ENCODE measurements at places on chromosomes 16 and 17.

DNA sequence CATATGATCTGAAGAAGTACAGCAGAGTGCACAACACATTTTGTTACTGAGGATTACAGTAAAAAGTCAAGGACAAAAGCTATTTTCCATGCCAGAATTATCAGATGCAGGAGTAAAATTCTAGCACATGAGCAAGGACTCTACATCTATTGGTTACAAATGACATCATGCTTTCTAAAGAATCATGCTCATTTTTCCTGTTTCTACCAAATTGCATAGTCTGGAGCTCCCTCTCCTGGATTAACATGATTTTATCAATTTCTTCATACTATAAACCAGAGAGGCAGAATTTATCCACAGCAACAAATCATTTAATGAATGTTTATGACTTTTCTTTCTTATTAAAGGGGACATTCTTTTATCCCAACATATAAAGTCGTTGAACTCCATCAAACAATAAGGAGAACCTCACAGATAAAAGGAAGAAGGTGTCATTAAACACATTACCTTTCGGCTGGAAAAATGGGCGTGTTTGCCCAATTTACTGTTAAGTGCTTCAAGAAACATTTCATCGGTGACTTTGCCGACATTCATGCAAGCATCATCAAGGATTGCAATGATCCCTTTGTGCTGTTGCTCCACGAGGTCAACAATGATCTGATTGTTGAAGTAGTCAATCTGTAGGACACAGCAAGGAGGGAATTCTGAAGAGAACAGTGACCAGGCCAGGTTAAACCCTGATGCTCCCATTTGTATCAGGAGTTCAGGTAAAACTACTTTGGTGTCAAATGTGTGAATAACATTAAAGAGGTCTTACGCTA lies 121.7 kb downstream of the MYO1D start:
- no peak for DNase-seq

- DNase-seq: no peak
Measured at GRCh38 chr16:22322741-22323140, 25.5 kb downstream of the POLR3E start.

- DNase-seq: peak; percentile 41
Measured at GRCh38 chr16:85416228-85417109, 196.7 kb upstream of the GSE1 start.

GRCh38 chr16:30996324-30996984 lies 11.4 kb downstream of the HSD3B7 start:
- DNase-seq: no peak

DNA sequence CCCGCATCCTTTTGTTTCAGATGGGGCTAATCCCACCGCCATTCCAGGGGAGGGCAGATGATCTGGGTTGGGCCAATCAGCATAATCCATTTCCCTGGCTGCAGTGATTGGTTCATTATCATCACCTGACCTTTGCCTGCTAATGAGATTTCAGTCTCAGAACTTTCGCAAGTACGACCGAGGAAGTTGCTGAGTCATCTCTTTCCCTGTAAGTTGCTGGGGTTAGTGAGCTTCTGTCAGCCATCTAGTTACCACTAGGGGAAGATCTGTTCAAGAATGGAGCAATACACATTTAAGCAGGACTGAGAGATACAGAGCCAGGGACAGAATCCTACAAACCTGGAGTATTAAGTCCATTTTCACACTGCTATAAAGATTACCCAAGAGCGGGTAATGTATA lies 65.3 kb upstream of the NUDT7 start:
- no peak for DNase-seq

GRCh38 chr17:35603674-35604073 lies 16.6 kb downstream of the AP2B1 start:
- DNase-seq: no peak

GRCh38 chr17:12568358-12569251 lies 97.1 kb upstream of the MYOCD start:
- no peak for DNase-seq

- DNase-seq: no peak
Measured at GRCh38 chr17:73639932-73640331, 4.3 kb downstream of the SDK2 start.

GRCh38 chr16:7638306-7638705 lies 305.7 kb downstream of the RBFOX1 start:
- DNase-seq: no peak

DNA sequence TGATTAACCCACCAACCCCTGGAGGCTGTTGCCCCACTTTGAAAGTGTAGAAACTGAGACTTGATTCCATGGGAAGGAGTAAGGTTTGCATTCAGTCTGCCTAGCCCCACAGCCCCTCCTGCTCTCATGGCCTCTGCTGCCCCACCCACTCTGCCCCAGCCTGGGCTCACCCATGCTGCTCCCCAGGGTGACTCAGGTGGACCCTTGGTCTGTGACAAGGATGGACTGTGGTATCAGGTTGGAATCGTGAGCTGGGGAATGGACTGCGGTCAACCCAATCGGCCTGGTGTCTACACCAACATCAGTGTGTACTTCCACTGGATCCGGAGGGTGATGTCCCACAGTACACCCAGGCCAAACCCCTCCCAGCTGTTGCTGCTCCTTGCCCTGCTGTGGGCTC lies 6.5 kb downstream of the PRSS41 start:
- no peak for DNase-seq

DNA sequence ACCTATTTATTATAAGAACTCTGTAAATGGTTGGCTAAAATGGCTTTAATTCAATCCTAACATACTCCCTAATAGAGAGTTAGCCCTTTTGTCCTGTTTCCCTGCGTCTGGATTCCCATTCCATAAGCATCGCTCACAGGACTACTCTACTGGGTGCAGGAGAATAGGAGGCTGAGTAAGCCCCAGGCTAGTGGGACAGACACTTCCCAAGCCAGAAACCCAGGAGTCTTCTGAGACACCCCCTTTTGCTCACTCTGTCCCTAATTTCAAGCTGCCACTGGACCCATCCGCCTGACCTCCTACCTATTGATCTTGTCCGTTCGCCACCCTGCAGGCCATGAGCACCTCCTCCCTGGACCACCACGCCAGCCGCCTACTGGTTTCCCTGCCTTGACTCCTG lies 16.7 kb upstream of the TOB1 start:
- DNase-seq: no peak

GRCh38 chr17:64938925-64939474 lies 19.7 kb upstream of the LRRC37A3 start:
- peak; percentile 34 for DNase-seq

- DNase-seq: no peak
Measured at GRCh38 chr17:72631568-72631948, 460.9 kb downstream of the SLC39A11 start.

DNA sequence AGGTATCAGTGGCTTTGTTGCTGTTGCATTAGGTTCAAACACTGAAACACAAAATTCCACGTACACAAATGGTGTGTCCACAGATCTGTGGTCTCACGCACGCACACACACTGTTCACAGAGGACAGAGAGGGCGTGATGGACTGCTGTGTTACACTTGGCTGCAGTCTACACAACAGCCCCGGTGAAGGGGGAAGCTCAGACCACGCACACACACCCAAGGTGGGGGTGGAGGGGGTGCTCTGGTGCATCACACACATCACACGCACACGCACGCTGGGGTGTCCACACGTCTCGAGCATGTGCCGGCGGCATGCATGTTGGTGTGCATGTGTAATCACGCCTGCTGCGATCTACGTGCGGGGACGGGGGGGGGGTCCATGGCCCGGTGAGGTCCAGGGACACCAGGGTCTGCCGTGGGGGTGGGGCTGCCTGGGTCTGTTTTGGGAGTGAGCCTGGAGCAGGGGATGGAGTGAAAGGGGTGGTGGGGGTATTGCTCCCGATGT lies 7.3 kb downstream of the HSD3B7 start:
- no peak for DNase-seq

DNA sequence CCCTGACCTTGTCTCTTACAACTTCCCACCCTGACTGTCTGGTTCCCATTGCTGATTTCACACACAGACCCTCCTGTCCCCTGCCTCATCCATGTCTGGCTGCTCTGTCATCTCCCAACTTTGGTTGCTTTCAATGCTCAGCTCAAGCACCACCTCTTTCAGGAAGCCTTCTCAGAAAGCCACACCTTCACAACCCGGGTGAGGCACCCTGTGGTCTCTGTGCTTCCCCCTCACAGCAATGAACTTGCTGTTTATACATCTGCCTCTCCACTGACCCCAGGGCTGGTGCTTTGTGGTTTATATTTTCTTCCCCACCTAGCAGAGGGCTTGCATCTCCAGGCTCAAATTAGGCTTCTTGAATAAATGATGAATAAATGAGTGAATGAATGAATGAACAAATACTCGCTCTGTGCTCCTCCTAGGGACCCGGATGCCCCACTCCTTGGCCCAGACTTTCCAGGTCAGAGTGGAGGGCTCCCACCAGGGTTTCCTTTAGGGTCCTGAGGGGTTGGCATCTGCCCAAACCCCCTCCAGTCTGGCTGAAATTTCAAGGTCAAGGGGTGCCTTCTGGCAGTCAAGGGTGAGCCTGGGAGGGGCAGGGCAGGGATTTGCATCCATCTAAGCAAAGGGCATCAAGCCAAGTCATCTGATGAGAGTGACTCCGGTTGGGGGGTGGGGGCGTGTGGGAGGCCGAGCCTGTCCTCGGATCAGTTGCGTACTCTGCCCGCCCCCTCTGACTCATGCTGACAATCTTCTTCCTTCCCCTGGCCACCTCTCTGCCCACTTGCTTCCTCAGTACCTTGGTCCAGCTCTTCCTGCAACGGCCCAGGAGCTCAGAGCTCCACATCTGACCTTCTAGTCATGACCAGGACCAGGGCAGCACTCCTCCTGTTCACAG lies at the start of gene ITGAX:
TSS of gene ITGAX (plus strand) at position 783 of the 898 bp plus-strand sequence. CDS start at position 862, 79 bp downstream.
- DNase-seq: peak; percentile 26

DNA sequence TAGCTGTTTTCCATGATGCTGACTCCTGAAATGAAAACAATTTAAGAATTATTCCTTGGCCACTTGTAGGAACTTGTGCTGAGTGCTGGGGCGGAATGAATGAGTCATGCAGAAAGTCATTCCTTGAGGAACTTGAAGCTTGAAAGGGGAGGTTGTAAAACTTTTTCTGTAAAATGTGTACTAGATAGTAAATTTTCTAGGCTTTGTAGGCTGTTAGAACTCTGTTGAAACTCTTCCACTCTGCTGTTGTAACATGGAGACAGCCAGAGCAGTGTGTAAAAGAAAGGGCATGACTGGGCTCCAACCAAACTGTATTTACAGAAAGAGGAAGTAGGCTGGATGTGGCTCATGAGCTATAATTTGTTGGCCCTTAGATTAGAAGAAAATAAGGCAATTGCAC lies 46.1 kb downstream of the ABCA8 start:
- DNase-seq: no peak

DNA sequence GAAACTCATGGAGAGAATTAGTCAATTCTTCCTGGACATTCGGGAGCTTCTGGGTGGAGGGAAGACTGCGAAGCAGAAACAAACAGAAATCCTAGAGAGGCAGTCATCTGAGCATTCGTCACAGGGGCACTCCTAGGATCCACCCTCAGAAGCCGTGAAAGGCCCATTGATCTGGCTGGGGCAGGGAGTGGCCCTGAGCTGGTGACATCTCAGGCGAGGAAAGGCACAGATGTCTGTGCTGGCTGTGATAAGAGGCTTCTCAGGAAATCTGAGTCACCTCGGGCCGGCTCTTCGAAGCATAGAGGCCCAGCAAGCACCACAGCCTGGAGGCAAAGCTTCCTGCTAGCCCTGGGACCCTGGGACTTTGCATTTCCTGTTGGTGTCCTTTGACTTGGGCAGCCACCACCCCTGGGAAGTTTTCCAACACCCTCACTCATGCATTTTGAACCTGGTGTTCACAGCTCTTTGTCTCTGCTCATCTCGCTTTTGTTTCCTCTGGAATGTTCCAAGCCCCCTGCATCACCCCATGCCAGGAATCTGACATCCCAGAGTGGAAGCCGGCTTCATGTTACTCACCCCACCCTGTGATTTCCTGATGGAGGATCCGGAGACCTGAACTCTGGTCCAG lies 23.3 kb upstream of the CDRT4 start:
- no peak for DNase-seq

DNA sequence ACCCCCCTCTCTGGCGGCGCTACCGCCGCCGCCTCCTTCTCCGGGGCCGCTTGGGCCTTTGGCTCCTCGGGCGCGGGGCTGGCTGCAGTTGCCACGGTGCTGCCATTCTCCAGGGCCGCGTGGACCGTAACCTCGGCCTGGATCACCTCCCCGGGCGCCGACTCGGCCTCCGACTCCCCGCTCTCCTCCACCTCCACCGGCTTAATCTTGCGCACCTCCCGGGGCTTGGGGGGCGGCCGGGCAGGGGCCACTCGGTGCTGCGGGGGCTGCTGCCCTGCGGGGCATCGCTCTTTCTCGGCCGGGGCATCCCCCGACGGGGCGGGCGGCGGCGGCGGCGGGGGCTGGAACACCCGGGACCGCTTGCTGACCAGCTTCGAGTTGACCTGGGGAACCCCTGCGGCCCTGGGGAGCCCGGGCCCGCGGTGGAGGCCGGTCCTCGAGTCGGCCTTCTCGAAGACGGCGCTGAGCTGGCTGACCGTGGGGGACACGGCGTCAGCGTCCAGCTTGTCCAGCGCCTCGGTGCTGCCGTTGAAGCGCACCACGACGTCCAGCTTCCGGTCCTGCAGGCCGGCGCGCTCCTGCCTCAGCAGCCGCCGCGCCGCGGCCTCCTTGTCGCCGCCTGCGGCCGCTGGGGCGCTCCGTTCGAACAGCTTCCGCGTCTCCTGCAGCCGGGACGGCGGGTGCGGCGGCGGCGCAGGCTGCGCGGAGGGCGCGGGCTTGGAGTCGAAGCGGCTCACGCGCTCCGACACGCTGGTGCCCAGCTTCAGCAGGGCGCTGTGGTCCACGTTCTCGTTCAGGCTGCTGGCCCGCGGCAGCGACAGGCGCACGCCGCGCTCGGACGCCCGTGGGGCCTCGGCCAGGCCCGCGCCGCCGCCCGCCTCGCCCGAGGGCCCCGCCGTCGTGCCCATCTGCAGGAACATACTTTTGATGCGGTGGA lies 792 bp downstream of the PPP1R9B start:
- no peak for DNase-seq

GRCh38 chr17:38507436-38507835 lies 79.2 kb downstream of the ARHGAP23 start:
- DNase-seq: no peak

- no peak for DNase-seq
Measured at GRCh38 chr16:24511174-24511573, 28.2 kb upstream of the RBBP6 start.

DNA sequence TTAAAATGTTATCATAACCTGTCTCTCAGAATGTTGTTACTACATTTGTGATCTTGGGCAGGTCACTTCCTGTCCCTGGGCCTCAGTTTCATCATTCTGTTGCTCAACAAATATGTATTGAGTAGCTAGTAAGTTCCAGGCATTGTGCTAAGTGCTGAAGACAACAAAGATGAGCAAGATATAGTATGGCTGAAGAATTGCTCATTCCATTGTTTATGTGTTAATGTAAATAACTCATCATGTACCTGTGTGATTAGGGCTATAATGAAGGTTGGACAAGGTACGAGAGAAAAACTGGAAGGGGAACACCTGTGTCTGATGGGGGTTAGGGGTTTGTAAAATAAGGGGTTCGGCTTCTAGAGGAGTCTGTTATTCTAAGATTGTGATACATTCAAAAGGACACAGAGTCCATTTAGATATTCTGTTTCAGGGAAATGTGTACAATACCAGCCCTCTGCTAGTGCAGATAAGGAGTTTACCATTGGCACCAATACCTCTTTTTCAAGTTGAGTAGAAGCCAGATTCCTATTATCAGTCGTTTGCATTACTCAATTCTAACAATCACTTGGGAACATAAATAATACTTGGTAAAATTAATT lies 20.0 kb downstream of the TUBG1 start:
- no peak for DNase-seq

Measured in stimulated activated CD8-positive, alpha-beta memory T cell treated with anti-CD3 and anti-CD28 coated beads, Interleukin-7, amount 100 ng/mL, for 1 hour (primary cell).